Right ventricle myocardium superior (tissue), 1 donor: ENCODE measurements at places on chromosomes 3 and 15. TPM values are rescaled to one million over a fixed set of nuclear protein-coding genes. Genes with fewer than 3 reads are reported as not detected.

Gene GOLGA8K
- 0.70 TPM for total RNA-seq

Gene GRM2
- total RNA-seq = 0.08 TPM

Gene CHAC1
- 0.46 TPM for total RNA-seq

Gene TMCO5A
- total RNA-seq = not detected

Gene MYRIP
- 1.6 TPM for total RNA-seq

Gene ACKR2
- 0.43 TPM for total RNA-seq

Gene CFAP92
- total RNA-seq = not detected
